ENCODE measurements at places on chromosomes 11 and 22.

GRCh38 chr22:17869285-17870096, 95.2 kb upstream of the BID start:
- DNase-seq, result no peak

- no peak for DNase-seq
Observed at GRCh38 chr22:25484521-25485315, 79.8 kb upstream of the GRK3 start.

- peak; percentile 8 for DNase-seq
Observed at GRCh38 chr22:26045051-26045450, 124.2 kb upstream of the SEZ6L start.

- DNase-seq, result no peak
Observed at GRCh38 chr11:19162951-19163505, 38.8 kb downstream of the CSRP3 start.

GRCh38 chr22:46406349-46406748, 70.8 kb downstream of the TRMU start:
- no peak for DNase-seq

- DNase-seq, result no peak
Observed at GRCh38 chr11:67449116-67449844, 3.2 kb downstream of the GPR152 start.

- no peak for DNase-seq
Observed at GRCh38 chr11:27118371-27118770, 77.8 kb downstream of the BBOX1 start.

GRCh38 chr22:19876314-19876940, 21.8 kb upstream of the GNB1L start:
- no peak for DNase-seq

DNA sequence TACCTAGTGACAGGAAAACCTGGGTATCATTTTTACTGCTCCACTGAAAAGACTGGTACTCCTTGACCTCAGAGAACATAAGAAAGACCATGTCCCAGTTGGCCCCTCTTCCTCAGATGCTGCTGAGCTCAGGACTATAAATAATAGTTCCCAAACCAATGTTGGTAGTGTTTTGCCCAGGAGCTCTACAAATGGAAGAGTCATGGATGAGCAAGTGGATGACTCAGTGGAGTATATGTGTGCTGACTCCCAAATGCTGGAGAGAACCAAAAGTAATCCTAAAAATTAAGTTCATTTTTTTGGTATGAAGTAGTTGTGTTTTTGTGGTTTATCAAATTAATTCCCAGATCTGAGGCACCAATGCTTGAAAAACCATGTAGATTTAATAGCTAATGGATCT, 482.0 kb downstream of the KCNA4 start:
- no peak for DNase-seq

- DNase-seq, result no peak
Observed at GRCh38 chr11:69840371-69841169, 21.4 kb upstream of the FGF3 start.

DNA sequence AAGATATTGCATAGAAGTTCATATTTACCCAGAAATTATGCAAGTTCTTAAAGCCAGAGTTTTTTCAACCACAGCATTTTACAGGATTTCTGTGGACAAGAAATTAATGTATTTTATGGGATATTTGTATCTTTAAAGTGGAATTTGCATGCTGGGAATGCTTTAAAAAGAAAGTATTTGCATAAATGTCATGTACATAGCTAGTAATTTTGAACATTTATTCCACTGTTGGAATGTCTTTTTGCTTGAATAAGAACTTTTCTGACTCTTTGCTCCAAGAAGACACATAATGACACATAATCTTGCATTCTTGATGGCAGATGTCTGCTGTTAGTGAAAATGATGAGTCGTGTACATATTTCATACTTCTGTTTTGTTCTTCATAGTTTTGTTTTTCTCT, 66.6 kb downstream of the ATXN10 start:
- no peak for DNase-seq

DNA sequence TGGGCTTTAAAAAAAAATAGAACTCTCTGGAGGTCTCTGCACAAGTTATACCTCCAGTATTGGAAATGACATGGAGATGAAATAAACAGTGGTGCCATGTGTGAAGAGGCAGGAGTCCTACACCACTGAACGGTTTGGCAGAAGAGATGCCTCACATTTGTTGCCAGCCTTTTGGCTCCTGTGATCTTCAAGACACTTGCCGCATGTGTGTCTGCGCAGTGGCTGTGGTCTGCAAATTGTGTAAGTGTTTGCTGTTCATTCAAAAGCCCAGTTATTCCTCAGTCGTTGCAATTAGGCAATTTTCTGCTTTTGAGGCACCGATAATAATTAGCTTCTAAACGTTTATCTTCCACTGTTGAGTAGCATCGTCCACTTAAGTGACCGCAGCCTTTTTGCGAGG, 319.1 kb downstream of the BRD1 start:
- no peak for DNase-seq

GRCh38 chr11:59778122-59778521, 22.9 kb downstream of the STX3 start:
- no peak for DNase-seq

GRCh38 chr22:31087744-31088215, 6.7 kb downstream of the SMTN start:
- DNase-seq, result no peak

DNA sequence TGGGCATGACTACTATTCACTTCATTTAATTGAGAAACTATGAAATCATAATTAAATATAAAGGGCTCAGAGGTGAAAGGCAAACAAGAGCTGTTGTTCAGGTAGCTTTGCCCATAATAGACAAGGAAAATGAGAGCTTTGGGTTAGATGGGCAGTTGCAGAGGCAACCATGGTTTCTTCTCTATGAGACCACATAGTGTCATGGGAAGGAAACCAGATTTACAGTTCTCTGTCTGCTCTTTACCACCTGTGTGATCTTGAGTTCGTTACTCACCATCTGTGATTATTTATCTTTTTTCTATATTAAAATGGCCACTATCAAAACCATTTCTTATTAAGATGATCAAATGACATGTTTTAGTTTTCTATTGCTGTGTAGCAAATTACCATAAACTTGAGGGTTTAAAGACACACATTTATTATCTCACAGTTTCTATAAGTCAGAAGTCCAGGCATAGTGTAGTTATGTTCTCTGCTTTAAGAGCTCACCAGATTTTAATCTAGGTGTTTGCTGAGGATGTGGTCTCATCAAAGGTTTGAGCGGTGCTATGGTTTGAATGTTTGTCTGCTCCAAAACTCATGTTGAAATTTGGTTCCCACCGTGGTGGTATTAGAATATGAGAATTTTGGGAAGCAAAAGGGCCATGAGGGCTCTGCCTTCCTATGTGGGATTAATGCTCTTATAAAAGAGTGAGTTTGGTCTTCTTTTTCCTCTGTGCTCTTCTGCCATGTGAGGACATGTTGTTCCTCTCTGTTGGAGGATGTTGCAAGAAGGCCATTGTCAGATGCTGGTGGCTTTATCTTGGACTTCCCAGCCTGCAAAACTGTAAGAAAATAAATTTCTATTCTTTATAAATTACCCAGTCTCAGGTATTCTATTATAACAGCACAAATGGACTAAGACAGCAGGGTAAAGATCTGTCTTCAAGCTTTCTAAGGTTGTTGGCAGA, 38.2 kb downstream of the OR2AG2 start:
- no peak for DNase-seq

- no peak for DNase-seq
Observed at GRCh38 chr11:114273071-114273470, 23.1 kb upstream of the NNMT start.

- no peak for DNase-seq
Observed at GRCh38 chr22:20610757-20611156, 103.3 kb downstream of the MED15 start.

DNA sequence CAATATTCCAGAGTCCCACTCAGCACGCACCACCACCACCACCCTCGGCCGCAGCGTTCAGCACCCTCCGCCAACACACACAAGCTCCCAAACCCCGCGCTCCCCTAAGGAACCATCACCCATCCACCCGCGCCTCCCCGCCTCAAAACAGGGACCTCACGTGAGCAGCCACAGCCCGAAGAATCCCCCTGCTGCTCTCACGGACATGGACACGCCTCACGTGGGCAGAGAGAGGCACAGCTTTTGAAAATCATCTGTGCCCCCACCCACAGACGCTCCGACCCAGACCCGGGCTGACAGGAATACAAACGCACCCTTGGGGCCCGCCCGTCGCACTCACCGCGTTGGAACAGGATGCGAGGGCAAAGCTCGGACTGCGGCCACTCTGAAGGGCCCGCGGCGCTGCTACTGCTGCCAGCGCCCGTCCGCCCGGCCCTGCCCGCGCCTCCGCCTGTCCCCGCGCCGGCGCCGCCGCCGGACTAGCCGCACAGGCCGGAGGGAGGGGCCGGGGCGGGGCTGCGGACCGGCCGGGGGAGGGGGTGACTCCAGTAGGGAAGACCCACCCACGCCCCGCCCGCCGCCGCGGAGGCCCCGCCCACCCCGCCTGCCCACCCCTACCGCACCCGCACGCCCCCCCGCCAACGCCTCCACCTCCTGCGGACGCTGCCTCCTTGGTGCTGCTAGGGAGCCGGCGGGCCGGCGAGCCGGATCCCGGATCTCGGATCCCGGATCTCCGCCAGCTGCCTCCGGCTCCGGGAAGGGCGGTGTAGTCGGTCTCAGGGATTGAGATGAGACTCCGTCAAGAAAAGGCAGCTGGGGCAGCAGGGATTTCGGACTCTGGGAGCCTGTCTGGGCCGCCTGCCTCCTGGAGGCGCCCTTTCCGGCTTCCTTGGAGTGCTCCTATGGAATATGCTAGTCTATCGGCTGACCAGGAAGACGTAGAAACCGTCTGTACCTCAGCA, at the start of gene TRIM3:
Gene TRIM3 (minus strand): TSS at position 491 of the 962 bp plus-strand sequence. CDS start 8,246 bp downstream, outside the sequence.
- DNase-seq, result peak; percentile 85

DNA sequence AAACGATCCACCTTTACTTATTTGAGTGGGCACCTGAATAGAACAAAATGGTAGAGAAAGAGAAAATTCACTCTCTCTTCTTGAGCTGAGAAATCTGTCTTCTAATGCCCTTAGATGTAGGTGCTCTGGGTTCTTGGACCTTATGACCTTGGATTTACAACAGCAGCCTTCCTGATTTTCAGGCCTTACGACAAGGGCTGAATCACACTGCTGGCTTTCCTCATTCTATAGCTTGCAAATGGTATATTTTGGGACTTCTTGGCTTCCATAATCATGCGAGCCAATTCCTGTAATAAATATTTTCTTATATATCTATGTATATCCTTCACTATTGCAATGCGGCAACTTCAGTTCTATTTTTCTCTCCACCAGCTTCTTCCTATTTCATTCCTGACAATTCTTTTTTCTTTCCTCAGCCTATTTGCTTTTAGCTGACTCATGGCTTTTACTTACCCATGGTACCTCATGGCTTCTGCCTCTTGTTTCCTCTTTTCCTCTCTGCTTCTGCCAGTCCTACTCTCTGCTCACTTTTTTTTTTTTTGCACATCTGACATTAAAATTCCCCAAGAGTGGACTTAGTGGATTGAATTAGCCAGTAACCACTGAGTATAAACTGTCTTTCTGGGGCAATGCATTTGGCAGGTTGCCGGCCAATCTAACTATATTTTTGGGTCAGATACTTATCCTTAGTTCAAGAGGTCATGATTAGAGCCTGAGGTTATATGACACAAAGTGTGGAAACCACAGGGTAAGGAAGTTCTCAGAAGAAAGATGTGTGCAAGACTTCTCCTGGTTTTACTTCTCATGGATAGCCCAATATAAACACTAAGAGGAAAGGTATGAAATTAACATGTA, 359.5 kb downstream of the TMEM135 start:
- DNase-seq, result no peak

DNA sequence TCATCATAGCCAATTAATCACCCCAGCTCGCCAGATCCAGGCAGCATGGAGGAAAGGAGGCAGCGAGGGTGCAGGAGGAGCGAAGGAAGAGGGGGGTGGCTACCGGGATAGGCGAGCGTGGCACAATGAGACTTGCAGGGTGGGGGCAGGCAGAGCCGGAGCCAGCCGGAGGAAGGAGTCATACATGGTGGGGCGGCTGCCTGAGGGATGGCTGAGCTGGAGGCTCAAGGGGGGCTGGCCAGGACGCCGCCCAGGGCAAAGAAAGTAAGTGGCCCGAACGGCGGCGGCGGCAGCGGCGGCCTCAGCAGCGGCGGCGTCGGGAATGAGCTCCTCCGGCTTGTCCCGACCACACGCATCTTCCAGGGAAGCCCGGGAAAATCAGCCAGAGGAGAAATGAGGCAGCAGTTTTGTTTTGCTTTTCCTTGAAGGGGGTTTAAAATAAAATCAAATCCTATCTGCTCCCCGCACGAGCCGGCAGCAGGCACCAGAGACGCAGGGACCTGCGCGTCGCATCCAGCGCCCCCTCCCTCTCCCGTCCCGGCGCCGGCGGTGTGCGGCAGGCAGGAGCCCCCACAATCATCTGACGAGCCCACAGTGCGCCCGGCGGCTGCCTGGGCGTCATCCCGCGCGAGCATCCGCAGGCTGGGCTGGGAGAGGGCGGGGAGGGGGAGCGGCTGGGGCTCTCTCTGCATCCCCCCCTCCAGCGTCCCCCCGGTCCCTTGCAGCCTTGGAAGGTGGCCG, 263.6 kb downstream of the CTTN start:
- DNase-seq, result no peak

- no peak for DNase-seq
Observed at GRCh38 chr11:46612326-46612725, 4.7 kb downstream of the HARBI1 start.

DNA sequence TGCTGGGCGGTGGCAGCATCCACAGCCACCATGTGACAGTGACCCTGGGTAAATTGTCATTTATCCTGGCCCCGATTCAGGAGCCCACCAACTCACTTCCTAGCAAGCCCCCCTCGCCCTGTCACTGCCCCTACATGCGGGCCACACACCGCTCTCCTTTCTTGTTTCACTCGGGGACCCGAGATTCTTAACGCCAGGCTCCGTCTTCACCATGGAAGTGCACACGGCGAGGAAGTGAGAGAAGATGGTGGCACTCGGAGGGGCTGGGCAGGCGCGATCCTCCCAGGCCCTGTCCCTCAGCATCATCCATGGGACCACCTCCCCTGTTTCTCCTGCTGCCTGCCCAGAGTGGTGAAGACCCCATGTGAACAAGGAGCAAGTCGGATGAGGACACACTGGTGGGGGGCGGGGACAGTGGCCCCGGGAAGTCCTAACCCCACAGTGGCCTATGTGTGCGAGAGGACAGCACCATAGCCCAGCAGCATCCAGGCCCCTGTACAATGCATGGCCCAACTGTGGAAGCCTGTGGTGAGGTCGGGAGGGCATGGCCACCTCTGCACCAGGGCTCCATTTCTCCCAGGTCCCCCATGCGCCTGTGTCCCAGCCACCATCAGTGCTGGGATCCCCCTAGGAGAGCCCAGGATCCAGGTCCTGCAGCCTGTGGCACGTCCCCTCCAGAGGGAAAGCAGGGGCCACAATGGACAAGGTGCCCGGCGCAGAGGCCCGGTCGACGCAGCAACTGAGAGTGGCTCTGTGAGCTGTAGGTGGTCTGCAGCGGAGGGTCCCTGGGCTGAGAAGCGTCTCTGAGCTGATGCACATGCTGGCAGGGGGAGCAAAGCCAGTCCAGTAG, 262.8 kb downstream of the BRD1 start:
- no peak for DNase-seq

Measured in NCI-H1417 (cell line).